ENCODE measurements at places on chromosomes 2 and 18. TPM values are rescaled to one million over a fixed set of nuclear protein-coding genes. Genes with fewer than 3 reads are reported as not detected.

DNA sequence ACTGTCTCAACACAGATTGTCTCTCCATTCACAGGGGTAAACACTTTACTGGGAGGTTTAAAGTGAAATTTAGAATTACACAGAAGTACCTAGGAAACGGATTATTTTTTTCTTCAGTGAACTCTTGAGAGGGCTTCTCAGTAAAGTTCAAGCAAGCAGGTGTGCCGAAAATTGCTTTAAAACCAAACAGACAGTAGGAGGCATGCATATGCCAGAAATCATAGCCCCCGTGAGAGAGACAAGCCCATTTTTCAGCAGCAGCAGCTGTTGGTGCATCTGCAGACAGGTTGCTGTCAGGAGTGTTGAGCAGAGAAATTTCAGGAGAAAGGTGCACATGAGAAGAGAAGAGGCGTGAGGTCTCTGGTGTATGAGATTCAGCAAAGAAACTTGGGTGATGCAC is 2115.5 kb upstream of the CELF4 start:
- DNase-seq: no peak

DNA sequence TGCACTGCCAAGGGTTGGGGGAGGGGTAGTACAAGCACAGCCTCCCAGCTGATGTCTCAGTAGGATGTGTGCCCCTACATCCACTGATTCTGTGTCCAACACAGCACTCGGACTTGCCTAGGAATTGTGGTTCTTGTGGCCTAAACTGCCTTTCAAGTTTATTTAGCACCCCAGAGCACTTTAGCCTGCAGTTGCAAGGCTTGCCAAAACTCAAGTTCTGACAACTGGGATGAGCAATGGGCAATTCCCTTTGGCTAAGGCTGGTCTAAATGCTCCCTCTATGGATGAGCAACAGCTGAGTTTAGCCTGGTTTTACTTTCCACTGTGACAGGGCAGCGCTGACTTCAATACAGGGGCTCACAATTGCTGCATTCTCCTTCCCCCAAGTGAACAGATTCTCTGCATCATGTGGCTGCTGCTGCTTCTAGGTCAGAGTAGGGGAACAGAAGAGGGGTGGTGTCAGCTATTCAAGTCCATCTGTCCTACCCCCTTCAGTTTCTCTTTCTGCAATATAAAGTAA is 471.5 kb downstream of the PIK3C3 start:
- no peak for DNase-seq

Gene TUBA4B
- total RNA-seq: not detected

DNA sequence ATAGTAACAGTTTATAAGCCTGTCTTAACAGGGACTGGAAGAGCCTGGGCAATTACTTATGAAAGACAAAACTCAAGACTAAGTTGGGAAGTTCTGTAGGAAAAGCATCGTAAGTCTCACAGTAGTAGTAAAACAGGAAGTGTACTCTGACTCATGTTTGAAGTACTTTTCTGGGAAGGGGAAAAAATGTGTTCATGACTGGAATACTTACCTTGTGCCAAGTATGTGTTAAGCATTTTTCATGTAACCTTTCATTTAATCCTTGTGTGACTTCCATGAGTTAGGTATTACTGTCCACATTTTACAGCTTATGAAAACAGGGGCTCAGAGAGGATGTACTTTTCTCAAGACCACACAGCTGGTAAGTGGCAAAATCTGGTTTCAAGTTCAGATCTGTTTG is 13.7 kb upstream of the SKOR2 start:
- DNase-seq: no peak

- DNase-seq: no peak
Observed at GRCh38 chr2:187644486-187644885, 90.3 kb upstream of the TFPI start.

GRCh38 chr18:42736074-42736473 is 379.4 kb downstream of the RIT2 start:
- no peak for DNase-seq

GRCh38 chr18:11458447-11458846 is 150.9 kb upstream of the SLC35G4 start:
- DNase-seq: no peak

Data from omental fat pad (tissue), 4 donors.